Type B pancreatic cell (in vitro differentiated cells): ENCODE measurements at places on chromosomes 4 and X.
A peak's percentile ranks its signal among the peaks of the same experiment; 100 is the strongest.

GRCh38 chr4:109177096-109177810 is 125.2 kb downstream of the COL25A1 start:
- no peak for DNase-seq

- no peak for DNase-seq
Measured at GRCh38 chr4:153546280-153546679, 80.1 kb downstream of the TMEM131L start.

DNA sequence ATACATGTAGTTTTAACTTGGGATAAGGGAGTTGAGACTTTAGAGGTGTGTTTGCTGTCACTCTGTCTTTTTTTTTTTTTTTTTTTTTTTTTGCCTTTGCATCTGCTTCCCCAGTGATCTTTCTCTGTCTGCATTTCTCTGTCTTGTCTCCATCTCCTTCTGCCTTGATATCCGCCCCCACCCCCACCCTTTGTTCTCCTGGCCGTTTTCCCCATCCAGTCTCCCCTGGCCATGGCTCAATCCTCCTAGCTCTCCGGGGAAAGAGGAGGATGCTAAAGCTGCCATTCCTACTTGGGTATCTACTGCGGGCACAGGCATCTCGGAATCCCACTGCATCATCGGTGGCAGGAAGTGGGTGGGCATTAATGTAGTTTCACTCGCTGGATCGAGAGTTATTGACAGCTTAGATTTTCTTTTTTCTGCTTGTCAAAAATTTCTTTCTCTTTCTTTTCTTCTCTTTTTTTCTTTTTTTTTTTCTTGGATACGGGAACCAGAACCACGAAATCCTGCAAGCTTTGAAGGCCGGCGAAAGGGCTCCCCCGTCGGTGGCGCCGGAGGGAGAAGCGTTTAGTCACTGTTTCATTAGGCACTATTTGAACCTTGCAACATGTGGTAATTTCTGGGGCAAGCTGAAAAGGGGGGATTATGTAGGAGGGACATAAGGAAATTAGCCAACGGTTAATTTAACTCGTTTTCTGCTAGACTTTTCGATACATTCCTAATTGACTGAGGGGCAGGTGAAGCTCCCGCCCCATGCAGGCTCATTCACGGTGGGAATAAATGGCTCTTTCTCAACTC is 8.2 kb downstream of the GSX2 start:
- no peak for DNase-seq

GRCh38 chr4:22192084-22192511 is 243.5 kb upstream of the KCNIP4 start:
- no peak for DNase-seq

DNA sequence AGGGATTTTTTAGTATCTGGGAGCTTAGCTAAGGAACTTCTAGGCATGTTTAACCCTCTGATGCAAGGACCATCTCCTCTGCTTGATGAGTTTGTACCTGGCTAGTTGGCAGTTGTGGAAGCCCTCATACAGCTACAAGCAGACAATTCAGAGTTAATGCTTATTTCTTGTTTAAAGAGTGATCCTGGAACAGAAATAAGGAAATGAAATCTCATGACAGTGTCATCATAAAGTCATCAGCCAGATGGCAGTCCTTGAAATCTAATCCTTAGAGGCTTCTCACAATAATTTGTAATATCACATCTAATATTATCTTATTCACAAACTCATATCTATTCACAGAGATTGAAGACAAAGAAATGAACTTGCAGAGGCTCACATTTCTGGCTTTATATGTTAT is 581.6 kb upstream of the FTHL17 start:
- DNase-seq: no peak

DNA sequence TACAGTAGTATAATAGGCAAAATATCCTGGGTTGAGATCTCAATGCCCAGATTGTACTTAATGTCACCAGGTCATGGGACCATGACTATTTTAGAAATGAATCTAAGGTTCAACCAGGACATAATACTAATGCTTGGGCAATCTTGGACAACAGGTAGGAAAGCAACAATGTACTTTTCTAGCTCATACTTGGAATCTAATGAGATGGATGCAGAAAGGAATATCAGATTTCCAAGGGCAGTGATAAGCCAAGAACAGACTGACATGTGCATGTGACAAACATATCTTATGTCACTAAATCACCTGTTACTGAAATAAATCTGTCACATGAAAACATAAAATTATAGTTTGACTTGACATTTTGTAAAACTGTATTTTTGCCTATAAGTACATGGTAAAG is 51.1 kb downstream of the RPS6KA3 start:
- DNase-seq: no peak

- DNase-seq: no peak
Measured at GRCh38 chr4:1576304-1576960, 107.7 kb downstream of the FAM53A start.

DNA sequence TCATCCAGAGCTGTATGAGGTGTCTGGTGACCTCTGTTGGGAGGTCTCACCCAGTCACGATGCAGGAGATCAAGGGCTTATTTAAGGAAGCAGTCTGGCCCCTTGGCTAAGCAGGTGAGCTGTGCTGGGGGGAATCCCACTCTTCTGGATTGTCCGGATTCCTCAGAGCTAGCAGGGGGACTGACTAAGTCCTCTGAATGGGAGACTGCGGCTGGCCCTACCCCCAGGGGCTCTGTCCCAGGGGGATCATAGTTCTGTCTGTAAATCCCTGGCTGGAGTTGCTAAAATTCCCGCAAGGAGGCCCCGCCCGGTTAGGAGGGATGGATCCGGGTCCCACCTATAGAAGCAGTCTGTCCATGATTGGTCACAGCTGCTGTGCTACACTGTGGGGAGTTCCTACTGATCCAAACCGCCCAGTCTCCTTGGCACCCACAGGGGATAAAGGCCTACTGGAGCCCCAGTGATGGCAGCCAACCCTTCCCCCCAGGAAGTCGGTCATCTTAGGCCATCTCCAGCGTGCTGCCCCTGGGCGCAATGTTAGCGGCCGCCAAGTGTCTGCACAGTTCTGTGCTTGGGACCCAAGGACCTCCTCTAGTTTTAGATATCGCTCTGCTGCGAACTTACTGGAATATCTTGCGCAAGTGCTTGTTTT is 118.2 kb upstream of the KLF8 start:
- no peak for DNase-seq

GRCh38 chrX:69207216-69207615 is 42.0 kb upstream of the PJA1 start:
- no peak for DNase-seq

DNA sequence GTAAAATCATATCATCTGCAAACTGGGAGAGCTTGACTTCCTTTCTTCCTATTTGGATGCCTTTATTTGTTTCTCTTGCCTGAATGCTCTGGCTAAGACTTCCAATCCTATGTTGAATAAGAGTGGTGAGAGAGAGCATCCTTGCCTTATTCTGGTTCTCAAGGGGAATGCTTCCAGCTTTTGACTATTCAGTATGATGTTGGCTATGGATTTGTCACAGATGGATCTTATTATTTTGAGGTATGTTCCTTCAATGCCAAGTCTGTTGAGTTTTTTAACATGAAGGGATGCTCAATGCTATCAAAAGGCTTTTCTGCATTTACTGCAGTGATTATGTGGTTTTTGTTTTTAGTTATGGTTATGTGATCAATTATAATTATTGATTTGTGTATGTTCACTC is 2144.6 kb upstream of the TENM3 start:
- DNase-seq: no peak

DNA sequence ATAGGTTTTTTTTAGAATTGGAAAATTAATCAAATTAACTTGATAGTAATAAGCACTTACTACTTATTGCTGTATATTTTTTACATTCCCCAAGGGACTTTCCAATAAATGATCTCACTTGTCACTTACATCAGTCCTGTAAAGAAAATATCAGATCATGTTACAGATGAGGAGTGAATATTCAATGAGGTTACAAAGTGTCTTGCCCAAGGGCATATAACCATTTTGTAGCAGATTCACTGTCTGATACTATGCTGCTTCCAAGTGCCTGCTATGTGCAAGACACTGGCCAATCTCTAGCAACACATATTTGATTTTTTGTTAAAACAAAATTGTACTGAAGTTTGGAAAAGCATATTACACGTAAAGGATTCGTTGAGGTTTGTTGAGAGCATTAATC is 1287.7 kb downstream of the FAM133A start:
- DNase-seq: no peak

- no peak for DNase-seq
Measured at GRCh38 chr4:4254666-4255065, 6.6 kb upstream of the TMEM128 start.

GRCh38 chr4:3364634-3365314 is 72.0 kb downstream of the RGS12 start:
- no peak for DNase-seq

DNA sequence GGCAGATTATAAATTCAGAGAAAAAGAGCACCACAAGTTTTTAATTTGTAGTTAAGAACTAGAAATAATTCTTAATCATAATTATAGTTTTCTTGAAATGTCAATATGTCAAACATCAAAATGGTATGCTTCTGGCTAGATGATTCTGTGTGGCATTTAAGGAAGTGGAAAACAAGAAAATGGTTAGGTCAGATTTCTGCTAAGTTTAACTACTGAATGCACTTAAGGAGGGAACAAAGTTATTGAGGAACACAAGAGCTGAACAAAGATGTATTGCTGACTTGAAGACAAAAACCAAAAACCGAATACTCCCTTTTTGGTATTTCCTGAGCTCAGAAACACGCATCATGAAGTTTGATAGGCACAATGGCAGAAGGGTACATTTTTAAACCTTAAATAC is 58.7 kb upstream of the GPR34 start:
- DNase-seq: no peak

DNA sequence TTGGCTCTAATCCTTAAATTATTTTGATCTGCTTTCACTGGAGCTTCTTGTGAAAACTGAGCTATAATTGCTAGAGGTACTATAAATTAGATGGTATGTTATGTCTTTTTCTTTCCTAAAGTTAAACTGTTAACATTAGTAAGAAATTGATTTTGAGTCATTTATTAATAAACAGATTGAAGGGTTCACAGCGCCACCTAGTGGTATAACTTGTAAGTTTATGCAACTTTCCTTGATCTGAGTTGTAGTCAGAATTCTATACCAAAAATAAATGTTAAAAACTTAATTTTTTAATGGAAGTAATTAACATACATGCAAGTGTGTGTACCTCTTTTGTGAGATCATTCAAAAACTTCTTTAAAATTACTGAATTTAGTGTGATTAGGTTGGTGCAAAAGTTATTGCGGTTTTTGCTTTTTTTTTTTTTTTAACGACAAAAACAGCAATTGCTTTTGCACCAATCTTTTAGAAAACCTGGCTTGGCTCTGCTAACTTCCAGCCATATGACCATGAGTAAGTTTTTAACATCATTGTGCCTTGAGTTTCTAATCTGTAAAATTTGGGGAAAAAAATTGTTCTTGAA is 151.5 kb downstream of the CENPC start:
- DNase-seq: no peak

GRCh38 chrX:133922390-133922771 is 63.0 kb downstream of the GPC3 start:
- no peak for DNase-seq

DNA sequence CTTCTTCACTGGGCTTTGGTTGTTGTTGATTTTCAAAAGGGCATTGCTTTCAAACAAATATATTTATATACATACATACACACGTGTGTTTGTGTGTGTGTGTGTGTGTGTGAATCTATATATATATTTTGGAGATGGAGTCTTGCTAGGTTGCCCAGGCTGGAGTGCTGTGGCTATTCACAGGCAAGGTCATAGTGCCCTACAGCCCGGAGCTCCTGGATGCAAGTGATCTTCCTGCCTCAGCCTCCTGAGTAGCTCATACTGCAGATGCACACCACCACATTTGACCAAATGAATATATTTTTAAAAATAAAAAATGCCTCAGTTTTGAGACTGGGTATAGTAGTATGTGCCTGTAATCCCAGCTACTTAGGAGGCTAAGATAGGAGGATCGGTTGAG is 34.4 kb downstream of the FRAS1 start:
- no peak for DNase-seq

DNA sequence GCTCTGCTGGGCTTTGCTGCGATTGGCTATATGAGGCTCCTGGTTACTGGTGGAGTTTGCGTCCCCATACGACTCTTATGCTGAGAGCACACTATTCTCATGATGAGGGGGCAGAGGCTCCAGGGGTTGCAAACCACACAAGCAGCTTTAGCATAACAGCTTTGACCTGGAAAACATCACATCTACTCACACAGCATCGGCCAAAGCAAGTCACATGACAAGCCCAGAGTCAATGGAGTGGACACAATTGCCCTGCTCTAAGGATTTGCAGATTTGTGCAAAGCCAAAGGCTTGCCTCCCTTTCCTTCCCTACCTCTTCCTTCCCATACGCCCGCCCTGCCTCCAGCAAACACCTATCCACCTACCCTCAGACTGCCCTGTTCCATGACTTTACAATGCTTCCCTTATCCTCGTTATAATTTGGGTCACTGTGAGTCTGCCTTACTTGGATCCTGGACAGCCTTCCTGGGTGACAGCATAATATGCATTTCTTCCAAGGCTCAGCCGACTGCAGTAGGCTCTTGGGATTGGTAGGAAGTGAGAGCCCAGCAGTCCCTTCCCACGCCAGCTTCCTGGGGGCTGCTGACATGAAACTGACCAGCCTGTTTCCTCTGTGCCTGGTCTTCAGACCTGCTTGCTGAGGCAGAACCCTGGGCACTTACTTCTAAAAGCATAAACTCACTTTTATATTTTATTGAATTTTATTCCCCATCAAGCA is 208.2 kb upstream of the PSAPL1 start:
- no peak for DNase-seq

DNA sequence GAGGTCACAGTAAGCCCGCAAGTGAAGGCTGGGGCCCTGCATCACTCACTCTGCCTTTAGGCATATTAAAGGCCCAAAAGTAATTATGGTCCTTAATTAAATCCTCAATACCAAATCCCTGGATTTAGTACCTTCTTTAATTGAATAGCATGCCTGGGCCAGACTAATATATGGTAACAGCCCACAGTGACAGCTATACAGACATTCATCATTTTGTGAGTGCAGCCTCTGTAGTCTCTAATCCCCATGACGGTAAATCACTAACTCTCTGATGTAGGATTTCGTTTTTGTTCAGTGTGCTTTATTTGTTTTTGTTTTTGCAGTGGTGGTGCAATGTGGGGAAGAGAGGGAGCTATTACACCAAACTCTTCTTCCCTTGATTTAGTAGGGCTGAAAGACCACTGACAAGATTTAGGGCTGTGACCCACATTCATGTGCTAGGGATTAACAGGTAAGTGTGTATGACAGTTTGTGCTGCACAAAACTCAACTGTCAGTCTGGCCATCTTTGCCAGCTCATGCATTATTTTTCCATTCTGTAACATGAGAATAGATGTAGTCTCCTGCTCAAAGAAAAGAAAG is 60.6 kb upstream of the SLC39A8 start:
- no peak for DNase-seq

GRCh38 chr4:118398226-118399090 is 45.7 kb upstream of the PRSS12 start:
- DNase-seq: no peak

GRCh38 chrX:51694254-51694653 is 11.6 kb upstream of the CENPVL2 start:
- peak; percentile 10 for DNase-seq
